Forelimb muscle (tissue), 1 donor: ENCODE measurements at places on chromosomes 3 and 15. TPM values are rescaled to one million over a fixed set of nuclear protein-coding genes. Genes with fewer than 3 reads are reported as not detected.

Gene GP9
- polyA plus RNA-seq = 0.42 TPM

Gene FBXL22
- 33.6 TPM for polyA plus RNA-seq

Gene RASA2
- polyA plus RNA-seq = 9.8 TPM

Gene CPB1
- 1.4 TPM for polyA plus RNA-seq

Gene ALS2CL
- polyA plus RNA-seq = 9.0 TPM

Gene MITF
- 6.8 TPM for polyA plus RNA-seq

Gene SMCO1
- 2.2 TPM for polyA plus RNA-seq

Gene PTPRG
- 24.2 TPM for polyA plus RNA-seq

Gene ILDR1
- polyA plus RNA-seq = 0.35 TPM

Gene TGM4
- not detected for polyA plus RNA-seq

Gene GOLGA8G
- 0.13 TPM for polyA plus RNA-seq

Gene NECTIN3
- polyA plus RNA-seq = 26.3 TPM

Gene CACNA2D3
- polyA plus RNA-seq = 1.9 TPM

Gene RBSN
- polyA plus RNA-seq = 22.2 TPM

Gene COL6A6
- polyA plus RNA-seq = 91.6 TPM

Gene SEMA7A
- 5.4 TPM for polyA plus RNA-seq

Gene VWA5B2
- polyA plus RNA-seq = 0.40 TPM

Gene CCNB2
- polyA plus RNA-seq = 14.1 TPM

Gene ACP3
- 0.65 TPM for polyA plus RNA-seq

Gene DNAH12
- 0.71 TPM for polyA plus RNA-seq

Gene CHRM5
- not detected for polyA plus RNA-seq

Gene MUC20
- polyA plus RNA-seq = 3.5 TPM

Gene BLM
- 4.8 TPM for polyA plus RNA-seq

Gene POLQ
- 2.5 TPM for polyA plus RNA-seq

Gene C2CD4A
- polyA plus RNA-seq = 0.04 TPM

Gene NPAP1
- 0.09 TPM for polyA plus RNA-seq

Gene SH2D7
- polyA plus RNA-seq = 0.09 TPM

Gene ATP8B4
- polyA plus RNA-seq = 1.9 TPM

Gene ADGRG7
- not detected for polyA plus RNA-seq

Gene IGDCC3
- polyA plus RNA-seq = 3.7 TPM

Gene NAALADL2
- 5.9 TPM for polyA plus RNA-seq

Gene TM4SF18
- polyA plus RNA-seq = 10.5 TPM

Gene KLF15
- polyA plus RNA-seq = 1.7 TPM

Gene NTRK3
- 2.6 TPM for polyA plus RNA-seq
